ENCODE measurements at places on chromosomes 12 and 14.

DNA sequence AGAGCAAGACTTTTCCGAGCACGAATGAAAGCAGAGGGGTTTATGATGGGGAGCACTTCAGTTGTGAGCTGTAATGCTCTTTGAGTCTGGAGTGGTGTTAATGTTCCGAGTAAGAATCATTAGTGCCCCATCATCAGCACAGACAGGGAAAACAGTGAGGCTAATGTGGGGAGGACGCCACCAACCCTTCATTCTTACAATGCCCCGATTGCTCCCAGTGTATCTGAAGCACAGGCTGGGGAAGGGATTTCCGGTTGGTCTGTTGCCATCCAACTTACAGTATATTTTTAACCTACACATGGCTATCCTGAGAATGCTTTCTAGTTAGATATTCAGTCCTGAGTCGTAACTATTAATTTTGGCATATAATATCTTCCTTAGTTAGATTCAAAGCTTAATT lies 141.6 kb downstream of the APAF1 start:
- DNase-seq: no peak

GRCh38 chr12:121792607-121793439 lies 665 bp downstream of the RHOF start:
- DNase-seq: no peak

DNA sequence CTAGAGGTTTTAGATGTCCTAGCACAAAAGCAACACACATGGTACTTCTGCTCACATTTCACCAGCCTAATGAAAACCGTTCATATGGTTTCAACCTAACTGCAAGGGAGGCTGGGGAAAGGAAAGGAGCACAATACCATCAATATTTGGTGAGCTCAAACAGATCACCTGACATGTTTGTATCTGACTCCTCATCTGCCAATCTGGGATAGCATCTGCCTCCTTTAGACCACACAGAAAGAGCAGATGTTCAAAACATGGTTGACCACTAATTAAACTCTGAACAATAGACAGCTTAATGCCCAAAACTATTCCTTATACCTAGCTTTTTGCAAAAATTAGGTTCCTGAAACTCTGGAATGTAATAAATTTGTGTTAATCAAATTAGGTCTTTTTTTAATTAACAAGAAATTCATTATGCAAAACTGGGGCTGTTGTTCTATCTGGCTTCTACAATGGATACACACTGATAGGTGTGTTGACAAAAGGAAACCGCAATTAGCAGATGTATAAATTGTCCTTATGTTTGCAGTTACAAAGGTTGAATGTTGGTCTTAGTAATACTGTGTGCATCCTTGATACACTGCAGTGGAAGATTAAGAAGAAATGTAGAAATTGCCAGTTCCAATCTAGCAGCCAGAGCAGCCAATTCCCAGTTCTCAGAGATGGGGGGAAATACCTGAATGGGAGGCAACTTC lies 89.3 kb downstream of the DUSP6 start:
- no peak for DNase-seq

DNA sequence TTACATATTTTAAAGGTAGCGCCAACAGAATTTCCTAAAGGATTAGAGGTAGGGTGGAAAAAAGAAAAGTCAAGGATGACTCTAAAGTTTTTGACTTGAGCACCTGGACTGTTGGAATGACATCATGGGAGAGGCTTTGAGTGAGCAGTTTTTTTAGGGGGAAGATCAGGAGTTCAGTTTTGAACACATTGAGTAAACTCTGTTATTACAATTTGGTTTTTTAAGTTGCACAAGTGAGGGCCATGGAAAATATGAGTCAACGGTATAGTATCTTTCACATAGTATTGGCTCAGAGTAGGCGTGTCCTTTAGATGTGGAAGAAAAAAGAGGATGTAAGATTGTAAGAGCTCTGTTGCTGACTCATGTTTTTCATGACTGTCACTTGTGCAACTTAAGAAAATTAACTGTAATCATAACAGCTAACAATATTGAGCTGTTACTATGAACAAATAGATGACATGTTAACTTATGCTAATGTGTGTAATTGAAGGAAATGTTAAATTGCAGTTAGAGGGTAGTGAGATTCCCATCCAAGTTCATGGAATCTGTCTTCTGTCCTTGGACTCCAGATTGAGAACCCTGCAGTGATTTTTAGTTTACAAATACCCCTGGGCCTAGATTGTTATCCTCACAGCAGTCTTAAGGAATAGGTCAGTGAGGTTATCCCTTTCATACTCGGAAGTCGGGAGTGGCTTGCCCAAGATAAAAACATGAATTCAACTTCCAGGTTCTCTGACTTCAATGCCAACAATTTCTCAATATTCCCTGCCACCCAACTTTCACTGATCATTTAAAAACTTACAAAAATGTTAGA lies 48.2 kb upstream of the ATP2B1 start:
- DNase-seq: no peak

GRCh38 chr12:52391618-52392002 lies 6.2 kb upstream of the KRT84 start:
- DNase-seq: no peak

DNA sequence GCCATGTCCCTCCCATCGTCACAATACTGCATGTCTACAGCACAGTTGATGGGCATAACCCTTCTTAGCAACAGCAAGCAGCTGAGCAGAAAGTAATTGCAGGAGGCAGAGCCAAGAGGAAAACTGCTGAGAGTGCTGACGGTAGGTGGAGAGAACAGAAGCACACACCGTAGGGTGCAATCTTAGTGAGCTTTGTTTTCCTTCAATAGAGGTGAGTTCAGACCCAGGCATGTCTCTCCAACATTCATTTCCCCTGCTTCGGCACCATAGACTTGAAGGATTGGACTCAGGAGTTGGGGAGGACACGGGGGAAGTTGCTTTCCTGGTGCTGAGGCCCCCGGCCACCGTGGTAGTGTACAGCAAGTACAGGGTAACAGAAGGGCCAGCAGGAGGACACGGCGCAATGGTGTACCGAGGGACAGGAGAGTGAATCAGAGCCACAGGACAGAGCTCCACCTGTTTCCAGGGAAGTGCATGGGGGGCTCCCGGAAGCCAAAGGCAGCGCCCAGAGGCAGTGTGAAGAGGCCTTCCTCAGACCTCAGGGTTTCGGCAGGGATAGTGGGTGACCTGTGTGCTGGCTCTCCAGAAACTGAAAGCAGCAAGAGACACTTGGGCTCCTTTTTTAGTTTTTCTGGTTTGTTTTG lies 36.3 kb upstream of the SINHCAF start:
- no peak for DNase-seq

DNA sequence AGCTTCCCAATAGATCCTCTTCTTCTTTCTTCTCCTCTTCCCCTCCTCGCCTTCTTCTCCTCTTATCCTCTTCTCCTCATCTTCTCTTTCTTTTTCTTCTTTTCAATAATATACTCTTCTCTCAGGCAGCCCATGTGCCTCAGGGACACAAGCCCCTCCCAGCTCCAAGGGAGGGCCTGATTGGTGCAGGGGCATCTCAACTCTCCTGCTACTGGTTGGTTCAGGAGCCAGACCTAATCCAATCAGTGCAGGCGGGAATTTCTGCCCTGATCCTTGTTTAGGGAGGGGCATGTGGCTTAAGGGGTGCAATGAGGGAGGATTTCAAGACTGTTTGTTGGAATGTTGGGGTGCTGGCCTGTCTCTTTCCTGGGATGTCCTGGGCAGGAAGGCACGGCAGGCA lies 9.0 kb downstream of the SERPINA12 start:
- DNase-seq: no peak

DNA sequence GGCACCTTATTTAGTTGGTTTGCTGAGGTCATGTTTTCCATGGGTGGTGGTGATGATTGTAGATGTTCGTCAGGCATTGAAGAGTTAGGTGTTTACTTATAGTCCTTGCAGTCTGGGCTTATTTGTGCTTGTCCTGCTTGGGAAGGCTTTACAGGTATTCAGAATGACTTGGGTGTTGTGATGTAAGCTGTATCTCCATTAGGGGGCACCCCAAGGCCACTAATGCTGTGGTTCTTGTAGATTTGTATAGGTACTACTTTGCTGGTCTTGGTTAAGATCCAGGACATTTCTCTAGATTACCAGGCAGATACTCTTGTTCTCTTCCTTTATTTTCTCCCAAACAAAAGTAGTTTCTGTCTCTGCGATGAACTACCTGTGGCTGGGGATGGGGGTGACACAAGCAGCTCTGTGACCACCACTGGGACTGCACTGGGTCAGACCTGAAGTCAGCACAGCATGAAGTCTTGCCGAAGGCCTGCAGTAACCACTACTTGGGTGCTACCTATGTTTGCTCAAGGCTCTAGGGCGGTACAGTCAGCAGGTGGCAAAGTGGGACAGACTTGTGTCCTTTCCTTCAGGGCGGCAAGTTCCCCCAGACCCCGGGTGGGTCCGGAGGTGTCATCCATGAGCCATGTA lies 35.8 kb upstream of the FBXO33 start:
- DNase-seq: no peak

DNA sequence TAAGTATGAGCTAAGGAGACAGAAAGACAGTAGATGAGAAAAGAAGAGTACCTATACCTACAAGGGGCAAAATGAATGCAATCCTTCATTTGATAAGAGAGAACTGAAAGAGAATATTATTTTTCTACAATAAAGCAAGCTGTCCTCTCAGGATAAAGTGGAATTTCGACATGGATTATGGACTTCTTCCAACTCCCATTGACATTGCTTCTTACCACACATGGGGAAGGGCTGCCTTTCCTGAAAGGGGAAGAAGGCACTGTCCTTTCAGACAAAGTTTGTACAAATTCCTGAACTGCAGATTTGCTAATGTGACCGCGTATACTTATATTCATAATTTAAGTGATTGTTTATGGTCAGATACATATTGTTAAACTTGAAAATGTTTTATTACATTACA lies 4.3 kb upstream of the HEBP1 start:
- DNase-seq: no peak

DNA sequence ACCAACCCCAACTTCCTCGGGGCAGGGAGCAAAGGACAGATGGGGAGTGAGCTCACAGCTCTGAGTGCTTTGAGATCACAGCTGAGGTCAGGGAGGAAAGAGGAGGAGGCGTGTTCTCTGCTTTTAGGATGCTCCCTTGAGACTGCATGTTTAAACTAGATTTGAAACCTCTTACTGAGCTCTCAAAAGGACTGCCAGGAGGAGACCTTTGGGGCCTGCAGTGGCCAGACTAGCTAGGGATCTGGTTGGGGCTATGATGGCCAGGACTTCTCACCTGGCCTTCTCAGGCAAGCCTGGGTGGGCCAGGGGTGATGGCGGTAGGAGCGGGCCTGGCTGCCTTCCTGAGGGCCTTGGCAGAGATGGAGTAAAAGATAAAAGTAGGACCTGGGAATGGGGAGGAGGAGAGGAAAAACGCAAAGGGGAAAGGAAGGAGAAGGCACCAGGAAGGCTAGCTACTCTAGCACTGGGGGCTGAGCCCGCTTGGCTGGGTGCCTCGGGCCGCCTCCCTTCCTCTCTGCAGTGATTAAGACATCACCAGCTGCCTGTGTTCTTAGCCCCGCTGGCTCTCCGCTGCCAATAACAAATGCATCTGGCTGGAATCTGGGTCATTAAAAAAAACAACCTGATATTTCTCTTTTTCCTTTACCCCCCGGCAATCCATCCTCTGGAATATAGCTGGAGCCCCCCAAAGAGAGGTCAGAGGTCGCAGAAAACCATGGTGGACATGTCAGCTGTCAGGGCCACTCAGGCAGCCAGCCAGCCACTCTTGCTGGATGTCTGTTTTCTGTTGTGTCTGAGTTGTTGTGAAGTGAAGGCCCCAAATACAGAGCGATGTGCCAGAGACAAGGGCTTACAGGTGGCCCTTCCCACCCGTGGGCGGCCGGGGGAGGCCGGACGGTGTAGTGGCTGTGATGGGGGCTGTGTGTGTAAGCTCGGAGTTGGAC lies 141.3 kb downstream of the TSPAN9 start:
- DNase-seq: no peak

DNA sequence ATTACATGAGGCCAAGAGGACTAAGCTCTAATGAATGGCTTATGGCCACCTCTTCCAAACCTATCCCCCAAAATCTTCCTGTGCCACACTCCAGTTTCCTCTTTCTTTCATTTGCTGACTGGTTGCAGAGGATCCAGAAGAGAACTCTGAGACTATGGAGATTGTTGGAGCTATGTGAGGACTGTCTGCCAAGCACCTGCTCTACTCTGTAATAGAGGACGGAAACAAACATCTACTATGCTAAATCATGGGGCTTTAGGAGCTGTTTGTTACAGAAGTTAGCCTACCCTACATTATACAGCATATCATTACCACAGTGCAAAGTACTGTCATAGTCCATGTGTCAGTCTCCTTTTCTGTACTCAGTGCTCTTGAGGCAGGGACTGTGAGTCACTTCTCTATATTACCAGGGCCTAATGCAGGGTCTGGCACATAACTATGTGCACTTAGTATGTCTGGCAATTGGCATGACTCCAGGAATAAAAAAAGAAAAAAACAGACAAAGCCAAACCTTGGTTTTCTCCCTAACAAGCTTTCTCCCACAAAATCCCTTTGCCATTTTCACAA lies 95.1 kb downstream of the RPAP3 start:
- DNase-seq: no peak

DNA sequence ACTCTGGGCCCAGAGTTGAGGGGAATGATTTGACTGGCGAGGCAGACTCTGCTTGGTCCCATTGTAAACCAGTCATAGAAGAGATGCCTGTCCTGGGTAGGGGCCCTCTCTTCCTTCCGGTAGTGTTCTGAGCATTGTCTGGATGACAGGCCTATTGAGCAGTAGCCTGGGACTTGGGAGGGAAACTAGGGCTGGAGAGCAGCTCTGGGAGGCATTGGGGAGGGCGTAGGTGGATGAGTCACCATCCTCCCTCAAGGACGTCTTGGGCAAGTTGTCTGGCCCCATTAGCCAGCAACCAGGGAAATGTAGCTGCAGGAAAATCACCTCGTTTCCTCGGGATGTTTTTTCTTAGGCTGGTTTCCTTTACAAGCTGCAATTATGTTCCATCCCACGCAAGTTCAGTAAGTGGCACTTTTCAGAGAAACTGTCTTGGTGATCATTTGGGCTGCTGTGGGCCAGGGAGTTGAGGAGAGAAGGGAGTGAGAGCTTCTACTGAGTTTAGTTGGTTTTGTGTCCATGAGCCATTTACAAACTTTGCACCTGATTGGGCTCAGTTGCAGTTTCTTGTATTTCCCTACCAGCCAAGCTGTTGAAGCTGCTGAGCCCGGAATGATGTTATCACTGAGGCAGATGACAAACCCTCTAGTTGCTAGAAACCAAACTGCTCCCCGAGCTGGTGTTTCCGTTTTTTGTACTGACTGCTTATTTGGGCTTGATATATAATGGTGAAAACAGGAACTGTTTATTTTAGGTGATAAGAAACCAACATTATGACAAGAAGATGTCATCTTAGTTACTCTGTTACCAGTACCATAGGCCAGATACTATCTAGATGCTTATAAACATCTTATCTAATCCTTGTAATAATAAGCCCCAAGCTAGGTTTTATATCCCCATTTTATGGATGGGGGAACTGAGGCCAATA lies 147.6 kb downstream of the CHST11 start:
- no peak for DNase-seq

GRCh38 chr14:85934123-85934885 lies 404.4 kb downstream of the FLRT2 start:
- DNase-seq: no peak
